Hypothalamus (tissue), 51 donors: ENCODE measurements at places on chromosomes 3 and 15.

- no peak for DNase-seq
These were observed 4.3 kb downstream of the ITIH1 start for GRCh38 chr3:52781741-52782140.

DNA sequence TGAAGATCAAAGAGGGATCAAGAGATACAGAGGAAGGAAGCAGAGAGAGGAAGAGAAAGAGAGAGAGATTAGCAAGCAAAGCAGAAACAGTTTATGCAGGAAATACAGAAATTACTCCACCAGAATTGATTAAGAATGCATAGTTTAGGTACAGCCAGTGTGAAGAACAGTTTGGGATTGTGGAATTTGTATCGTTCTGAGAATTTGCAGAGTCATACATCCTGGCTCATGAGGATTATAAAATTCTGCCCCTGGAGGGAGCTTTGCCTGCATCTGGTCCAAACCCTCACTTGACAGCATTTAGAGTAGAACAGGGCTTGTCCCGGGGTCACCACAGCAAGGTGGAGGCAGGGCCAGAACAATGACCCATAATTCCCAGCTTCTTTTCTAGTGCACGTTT lies 44.1 kb downstream of the MASP1 start:
- no peak for DNase-seq

GRCh38 chr3:9361691-9362388 lies 1.0 kb upstream of the THUMPD3 start:
- no peak for DNase-seq

DNA sequence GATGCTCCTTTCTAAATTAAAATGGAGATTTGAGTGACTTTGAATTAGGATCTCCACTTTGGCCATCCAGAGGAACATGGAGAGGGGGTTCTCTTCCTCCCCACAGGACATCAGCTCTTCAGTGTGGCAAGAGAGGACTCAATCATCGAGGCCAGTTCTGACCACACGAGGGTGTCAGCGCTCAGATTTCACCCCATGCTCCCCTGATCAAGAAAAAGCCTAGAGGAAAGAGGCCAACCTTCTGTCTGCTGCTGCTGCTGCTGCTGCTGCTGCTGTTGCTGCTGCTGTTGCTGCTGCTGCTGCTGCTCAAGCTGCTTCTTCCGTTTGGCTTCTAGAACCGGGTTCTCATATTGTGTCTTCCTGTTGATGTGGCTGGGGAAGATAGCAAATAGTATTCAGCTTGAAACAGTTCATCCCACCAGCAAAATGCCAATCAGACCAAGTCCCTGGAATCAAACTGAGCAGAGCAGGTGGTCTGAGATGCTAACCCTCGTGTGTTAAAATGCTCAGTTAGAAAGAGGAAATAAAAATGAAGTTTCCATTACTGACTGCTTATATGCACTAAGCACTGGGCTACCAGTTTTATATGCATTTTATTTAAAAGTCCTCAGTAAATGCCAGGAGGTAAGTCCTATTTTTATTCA lies 599.0 kb downstream of the MAGI1 start:
- DNase-seq: peak; percentile 35

DNA sequence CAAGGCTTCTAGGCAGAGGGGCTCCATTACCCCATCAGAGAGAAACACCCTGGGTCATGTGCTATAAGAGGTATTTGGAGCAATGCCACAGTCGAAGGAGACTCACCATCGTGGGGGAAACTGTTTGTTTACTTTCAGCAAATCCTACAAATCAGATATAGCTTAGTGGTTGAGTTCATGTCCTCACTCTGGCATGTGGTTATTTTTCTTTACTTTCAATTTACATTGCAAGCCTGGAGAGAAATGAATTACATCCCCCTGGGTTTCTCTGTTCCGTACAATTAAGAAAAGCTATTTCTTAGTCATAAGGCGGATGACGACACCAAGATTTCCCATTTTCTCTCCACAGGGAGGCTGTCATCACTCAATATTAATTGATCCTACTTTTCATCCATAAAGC lies 36.9 kb downstream of the RFTN1 start:
- no peak for DNase-seq

DNA sequence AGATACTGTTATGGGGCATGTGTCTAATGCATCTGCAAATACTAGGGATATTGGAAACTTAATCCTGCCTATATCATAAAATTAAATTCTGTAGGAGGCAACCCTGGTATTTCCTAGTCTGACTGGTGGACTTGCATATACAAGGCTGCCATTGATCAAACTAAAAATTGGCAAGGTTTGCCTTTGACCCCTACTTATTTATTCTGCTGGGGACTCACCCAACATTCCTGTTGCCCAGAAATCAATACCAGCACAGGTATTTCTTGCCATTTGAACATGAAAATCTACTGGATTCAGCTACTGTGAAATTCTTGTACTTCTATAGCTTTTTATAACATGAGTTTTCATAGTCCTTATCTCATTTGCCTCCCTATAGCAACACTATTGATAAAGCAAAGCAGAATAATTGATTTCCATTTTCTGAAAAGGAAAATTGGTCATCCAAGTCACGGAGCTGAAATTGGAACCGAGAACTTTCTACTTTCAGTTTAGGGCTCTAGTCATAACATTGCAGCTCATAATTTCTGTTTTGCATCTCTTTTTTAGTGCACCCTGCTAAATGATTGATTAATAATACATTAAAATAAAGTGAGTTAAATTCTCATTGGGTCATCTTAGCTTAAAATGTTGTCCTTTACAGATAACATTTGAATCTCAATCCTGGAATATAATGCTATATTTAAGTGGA lies 365.2 kb downstream of the MFSD1 start:
- no peak for DNase-seq

DNA sequence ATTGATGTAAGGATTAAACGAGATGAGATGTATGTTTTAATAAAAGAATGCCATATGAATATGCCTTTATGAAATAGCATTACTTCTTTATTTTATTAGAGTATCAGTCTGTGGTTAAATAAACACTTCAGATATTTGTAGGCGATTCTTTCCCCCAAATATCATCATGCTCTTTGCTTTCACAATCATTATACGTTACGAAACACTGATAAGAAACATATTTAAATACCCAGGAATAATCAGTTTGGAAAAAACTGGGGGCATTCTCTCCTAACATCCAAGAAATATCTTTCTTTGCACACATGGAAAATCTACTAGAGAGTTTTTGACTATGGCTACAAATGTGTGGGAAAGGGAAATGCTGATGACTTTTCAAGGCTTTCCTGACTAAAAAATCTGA lies 4.4 kb upstream of the PLAAT1 start:
- DNase-seq: no peak

DNA sequence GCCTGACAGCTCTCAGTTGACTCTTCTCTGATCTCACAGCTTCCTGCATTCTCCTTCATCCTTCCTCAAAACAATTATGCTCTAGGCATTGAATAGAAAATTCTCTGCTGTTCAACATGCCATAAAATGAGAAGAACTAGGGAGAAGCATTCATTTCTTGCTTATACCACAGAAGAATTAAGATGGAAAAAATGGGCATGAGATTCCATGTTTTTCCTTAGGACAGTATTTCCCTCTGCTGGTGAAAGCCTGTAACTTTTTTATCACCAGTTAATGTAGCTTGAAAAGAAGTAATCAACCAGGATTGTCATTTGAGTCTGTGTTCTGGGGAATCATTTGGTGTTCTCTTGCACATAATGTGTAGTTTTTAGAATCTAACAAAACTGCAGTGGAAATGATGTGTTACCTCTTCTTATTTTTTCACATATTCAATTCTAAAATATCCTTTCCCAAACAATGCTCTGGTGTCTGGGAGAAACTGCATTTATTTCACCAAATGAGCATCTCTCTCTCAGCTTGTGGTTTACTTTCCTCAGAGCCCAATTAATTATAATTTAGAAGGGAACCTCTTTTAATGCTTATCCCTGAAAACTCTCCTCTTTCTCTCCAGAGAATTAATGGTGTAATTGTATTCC lies 92.8 kb upstream of the DCBLD2 start:
- DNase-seq: no peak

GRCh38 chr15:43845421-43845820 lies 18.6 kb downstream of the WDR76 start:
- DNase-seq: no peak

DNA sequence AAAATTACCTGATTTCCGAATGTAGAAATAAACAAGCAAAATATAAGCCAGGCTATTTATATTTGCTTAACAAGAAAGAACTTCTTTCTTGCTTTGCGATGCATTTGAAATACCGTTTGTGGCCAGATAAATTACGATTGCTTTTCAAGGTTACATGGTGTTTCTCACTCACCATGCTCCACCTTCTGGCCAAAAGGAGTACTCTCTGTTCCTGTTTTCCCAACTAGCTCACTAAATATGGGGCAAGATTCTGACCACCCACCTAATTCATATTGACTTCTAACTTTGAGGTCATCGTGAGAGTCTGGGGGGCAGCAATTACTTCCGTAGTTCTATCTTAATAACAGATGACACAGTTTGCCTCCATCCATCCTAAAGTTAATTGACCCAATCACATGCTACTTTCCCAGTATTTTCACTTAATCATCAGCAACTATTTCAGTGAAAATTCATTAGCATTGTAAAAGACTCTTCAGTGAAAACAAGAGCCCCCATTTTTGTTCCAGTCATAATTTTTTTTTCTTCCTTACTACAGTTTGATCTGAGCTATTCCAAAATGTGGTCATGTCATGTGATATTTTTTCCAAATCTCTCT lies 25.9 kb downstream of the ACP3 start:
- no peak for DNase-seq

GRCh38 chr3:62329971-62330370 lies 43.4 kb downstream of the FEZF2 start:
- DNase-seq: no peak

DNA sequence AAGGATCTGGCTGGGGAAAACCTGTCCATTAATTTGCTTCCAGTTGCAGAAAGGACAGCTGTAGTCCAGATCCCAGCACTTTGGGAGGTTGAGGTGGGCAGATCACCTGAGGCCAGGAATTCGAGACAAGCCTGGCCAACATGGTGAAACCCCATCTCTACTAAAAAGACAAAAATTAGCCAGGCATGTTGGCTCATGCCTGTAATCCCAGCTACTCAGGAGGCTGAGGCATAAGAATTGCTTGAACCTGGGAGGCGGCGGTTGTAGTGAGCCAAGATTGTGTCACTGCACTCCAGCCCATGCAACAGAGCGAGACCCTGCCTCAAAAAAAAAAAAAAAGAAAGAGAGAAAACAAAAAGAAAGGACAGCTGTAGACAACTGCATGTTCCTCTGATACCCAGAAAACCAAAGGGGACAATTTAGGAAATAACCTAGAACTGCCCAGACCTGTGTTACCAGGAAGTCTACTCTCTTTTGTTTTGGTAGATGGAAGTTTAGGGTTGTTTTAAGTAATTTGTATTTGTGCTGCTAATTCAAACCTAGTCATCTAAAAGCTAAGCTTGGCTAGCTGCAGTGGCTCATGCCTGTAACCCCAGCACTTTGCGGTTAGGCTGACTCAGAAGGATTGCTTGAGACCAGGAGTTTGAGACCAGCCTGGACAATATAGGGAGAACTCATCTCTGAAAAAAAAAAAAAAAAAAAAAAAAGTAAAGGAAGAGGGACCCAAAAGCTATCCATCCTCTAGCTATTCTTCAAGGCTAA lies 22.7 kb downstream of the EXD1 start:
- DNase-seq: no peak

DNA sequence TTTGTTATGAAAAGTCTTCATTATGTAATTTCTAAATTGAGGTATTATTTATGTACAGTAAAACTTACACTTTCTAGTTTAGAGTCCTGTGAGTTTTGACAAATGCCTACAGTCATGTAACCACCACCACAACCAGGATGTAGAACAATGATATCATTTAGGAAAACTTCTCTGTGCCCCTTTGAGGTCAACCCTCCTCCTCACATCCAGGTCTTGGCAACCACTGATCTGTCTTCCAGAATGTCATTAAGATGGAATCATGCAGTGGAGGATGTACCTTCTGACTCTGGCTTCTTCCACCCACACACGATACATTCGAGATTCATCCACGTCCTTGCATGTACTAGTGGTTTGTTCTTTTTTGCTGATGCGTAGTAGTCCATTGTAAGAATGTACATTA lies 23.2 kb downstream of the MINAR1 start:
- no peak for DNase-seq

DNA sequence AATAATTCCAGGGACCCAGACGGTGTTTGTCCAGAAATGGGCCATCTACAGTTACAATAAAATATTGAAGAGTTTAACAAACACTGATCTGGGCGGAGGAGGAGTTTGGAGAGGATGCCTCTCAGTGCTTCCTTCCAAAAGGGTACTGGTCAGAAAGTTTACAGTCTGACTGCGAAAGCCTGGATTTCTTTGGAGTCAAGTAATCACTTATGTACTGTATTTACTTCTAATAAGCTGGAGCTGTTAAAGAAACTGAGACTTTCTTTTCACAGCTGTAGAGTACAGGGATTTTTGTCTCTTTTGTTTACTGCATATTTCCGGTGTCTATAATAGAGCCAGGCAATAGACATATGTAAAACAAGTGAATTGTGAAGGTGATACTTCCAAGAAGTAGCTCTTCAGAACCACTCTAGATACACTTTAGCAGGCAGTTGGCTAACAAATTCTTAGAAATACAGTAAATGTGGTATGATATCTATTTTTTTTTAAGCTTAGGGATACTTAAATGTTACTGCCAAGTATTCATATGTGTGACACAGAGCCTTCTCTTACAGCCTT lies 22.1 kb upstream of the NEO1 start:
- no peak for DNase-seq

DNA sequence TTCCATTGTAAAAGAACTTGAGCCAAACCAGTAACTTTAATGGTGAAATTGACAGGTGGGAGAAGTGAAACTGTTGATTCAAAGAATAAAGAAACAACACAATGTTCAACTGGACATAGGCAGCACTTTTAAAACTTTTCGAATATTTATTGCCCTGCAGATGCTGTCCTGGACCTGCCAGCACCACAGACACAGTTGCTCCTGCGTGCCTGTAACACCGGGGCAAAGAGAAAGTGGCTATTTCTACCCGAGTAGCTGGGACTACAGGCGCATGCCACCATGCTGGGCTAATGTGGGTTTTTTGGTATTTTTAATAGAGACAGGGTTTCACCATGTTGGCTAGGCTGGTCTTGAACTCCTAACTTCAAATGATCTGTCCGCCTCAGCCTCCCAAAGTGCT lies 7.4 kb downstream of the IL5RA start:
- no peak for DNase-seq

DNA sequence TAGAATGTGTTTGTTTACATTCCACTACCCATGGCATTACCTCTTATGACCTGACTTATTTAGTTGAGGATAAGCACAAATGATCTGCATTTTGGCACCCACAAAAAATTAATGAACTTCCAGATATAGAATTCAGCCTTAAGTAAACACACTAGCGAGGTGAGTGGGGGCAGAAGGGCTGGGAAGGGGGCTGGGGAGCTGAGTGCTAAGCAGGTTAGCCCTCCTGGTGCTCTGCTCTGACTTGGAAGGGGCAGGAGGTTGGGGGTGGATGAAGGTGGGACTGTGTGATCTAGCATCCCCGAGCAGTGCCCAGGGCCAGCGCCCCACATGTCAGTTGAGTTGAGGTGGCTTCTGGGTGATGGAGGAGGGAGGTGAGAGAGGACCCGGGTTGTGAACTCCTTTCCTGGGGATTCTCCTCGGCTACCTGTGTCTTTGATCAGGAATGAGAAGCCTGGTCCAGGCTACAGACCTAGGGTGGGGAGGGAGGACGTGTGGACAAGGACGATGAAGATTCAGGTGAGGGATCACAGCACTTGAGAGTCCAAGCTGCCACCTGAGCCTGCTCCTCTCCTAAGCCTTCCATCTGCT lies 178.6 kb upstream of the SMAD3 start:
- no peak for DNase-seq
